Neural progenitor cell (in vitro differentiated cells): ENCODE measurements at places on chromosomes 1 and 21. TPM values are rescaled to one million over a fixed set of nuclear protein-coding genes. Genes with fewer than 3 reads are reported as not detected.

GRCh38 chr1:75461808-75462325 lies 149.0 kb downstream of the SLC44A5 start:
- H3K36me3 ChIP-seq, result no peaks in the 10 kb centered on the region
- no peak overlapping the region for H3K27ac ChIP-seq
- no peak overlapping the region for H3K4me3 ChIP-seq
- no peaks in the 10 kb centered on the region for H3K4me1 ChIP-seq

MARK1 gene
- total RNA-seq, result 12.1 and 13.2 TPM in 2 replicates

GRCh38 chr1:117985239-117985638 lies 55.7 kb downstream of the WDR3 start:
- no peaks in the 10 kb centered on the region for H3K4me1 ChIP-seq
- DNase-seq, result no peak
- H3K27me3 ChIP-seq, result no peaks in the 10 kb centered on the region
- no peak overlapping the region for H3K4me3 ChIP-seq
- no peak overlapping the region for H3K27ac ChIP-seq

OR2T2 gene
- total RNA-seq, result not detected in 2 replicates

- no peaks in the 10 kb centered on the region for H3K27me3 ChIP-seq
- peak; percentile 59 for DNase-seq
- no peak overlapping the region for H3K4me3 ChIP-seq
- no peaks in the 10 kb centered on the region for H3K4me1 ChIP-seq
These were observed 2.7 kb upstream of the FMO1 start for GRCh38 chr1:171245458-171246064.

NCF2 gene
- not detected in 2 replicates for total RNA-seq

DNA sequence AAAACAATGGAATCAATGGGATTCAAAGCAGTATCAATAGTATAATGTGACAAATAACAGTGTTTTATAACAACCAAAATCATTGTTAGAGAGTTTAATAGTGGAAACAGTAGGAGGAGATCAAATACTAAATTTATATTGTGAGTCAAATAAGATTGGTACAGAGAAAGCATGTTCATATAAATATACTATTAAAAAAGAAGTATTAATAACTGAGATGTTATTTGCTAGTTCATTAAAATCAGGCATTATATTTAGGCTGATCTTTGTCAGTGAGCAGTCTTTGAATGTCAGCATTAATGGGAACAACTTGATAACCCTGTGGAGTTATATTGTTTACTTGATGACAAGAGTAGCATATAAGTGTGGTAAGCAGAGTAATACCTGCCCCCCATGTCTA lies 30.6 kb downstream of the PRKAA2 start:
- H3K27me3 ChIP-seq, result no peaks in the 10 kb centered on the region
- H3K36me3 ChIP-seq, result no peaks in the 10 kb centered on the region

DNA sequence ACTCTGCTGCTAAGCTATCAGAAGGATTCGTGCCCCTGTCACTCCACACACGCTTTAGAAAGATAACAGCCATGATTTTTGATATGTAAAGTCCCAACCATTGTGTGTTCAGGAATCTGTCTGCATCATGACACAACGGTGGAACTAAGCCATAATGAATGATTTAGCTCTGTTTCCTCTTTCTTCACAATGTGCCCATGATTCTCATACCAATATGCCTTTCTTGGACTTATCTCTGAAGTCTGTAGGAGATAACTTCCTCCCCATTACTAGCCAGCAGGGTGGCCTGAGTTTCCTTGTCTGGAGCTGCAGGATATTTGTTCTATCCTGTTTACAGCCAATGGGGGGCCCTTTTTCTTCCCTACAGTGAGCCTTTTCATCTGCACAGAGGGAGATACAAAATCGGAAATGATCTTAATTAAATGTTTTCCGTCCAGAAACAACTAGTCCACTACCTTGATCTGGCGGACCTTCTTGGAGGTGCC lies 511.7 kb downstream of the USP25 start:
- H3K36me3 ChIP-seq, result no peaks in the 10 kb centered on the region
- H3K27ac ChIP-seq, result no peak overlapping the region
- no peaks in the 10 kb centered on the region for H3K4me1 ChIP-seq
- peak; percentile 60 for DNase-seq
- peaks cover 80% of the 10 kb centered on the region for H3K27me3 ChIP-seq
- no peak overlapping the region for H3K4me3 ChIP-seq

DNA sequence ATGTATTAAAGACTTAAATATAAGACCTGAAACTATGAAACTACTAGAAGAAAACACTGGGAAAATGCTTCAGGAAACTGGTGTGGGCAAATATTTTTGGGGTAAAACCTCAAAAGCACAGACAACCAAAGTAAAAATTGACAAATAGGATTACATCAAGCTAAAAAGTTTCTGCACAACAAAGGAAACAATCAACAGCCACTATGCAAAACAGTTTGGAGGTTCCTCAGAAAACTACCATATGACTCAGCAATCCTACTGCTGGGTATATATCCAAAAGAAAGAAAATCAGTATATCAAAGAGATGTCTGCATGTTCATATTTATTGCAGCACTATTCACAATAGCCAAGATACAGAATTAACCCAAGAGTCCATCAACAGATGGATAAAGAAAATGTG lies 17.1 kb downstream of the TSHB start:
- H3K4me1 ChIP-seq, result no peaks in the 10 kb centered on the region
- no peak overlapping the region for H3K27ac ChIP-seq
- H3K27me3 ChIP-seq, result no peaks in the 10 kb centered on the region
- no peak for DNase-seq

- H3K36me3 ChIP-seq, result no peaks in the 10 kb centered on the region
- H3K4me1 ChIP-seq, result no peaks in the 10 kb centered on the region
- no peaks in the 10 kb centered on the region for H3K27me3 ChIP-seq
- H3K4me3 ChIP-seq, result no peak overlapping the region
These were observed 113.1 kb downstream of the DNM3 start for GRCh38 chr1:171954361-171954760.

CDK18 gene
- 14.1 and 25.5 TPM in 2 replicates for total RNA-seq

- DNase-seq, result no peak
- peaks cover 8% of the 10 kb centered on the region for H3K4me1 ChIP-seq
- peaks cover 1% of the 10 kb centered on the region for H3K27me3 ChIP-seq
- H3K27ac ChIP-seq, result no peak overlapping the region
- no peaks in the 10 kb centered on the region for H3K36me3 ChIP-seq
These were observed 46.4 kb upstream of the NBL1 start for GRCh38 chr1:19597496-19598309.

DNA sequence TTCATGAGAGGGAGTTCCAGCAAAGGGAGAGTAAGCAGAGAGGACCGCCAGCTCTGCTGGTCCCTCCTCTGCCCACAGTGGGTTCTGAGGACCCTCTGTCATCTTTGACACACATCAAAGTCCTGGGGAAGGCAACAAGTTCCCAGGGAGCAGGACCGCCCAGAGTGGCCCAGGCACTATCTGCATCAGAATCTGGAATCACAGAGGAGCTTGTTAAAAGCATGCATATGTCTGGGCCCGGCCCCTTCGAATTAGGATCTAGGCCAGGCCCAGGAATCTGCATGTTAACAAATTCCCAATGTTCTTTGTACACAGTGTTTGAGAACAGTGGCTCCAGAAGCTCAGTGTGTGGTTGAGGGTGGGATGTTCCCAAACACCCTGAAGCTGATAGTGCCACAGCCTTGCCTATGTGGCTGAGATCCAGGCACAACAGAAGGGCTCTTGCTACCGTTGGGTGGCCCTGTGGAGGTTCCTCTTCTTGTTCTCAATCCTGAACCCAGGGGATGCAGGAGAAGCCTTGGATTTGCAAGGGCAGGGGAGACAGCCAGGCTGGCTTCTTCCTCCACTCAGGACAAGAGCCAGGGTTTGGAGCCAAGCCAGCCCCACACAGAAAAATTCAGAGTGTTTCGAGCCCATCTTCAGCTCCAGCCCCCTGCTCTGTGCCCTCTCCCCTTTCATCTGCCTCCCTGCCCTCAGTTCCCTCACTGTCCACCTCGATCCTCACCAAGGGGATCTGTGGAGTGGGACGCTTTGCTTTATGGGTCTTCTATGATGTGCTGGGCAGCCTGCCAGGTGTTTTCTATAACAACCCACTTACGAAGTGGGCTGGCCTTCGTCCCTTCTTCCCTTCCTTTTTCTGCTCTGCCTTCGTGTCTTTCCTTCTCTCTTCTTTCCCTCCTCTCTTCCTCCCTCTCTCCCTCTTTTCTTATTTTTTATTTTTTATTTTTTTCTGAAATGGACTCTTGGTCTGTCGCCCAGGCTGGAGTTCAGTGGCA lies 129.0 kb upstream of the TMPRSS2 start:
- H3K27me3 ChIP-seq, result no peaks in the 10 kb centered on the region
- H3K36me3 ChIP-seq, result no peaks in the 10 kb centered on the region
- H3K4me1 ChIP-seq, result no peaks in the 10 kb centered on the region
- no peak for DNase-seq
- H3K27ac ChIP-seq, result no peak overlapping the region

CXADR gene
- 183 and 226 TPM in 2 replicates for total RNA-seq

DNA sequence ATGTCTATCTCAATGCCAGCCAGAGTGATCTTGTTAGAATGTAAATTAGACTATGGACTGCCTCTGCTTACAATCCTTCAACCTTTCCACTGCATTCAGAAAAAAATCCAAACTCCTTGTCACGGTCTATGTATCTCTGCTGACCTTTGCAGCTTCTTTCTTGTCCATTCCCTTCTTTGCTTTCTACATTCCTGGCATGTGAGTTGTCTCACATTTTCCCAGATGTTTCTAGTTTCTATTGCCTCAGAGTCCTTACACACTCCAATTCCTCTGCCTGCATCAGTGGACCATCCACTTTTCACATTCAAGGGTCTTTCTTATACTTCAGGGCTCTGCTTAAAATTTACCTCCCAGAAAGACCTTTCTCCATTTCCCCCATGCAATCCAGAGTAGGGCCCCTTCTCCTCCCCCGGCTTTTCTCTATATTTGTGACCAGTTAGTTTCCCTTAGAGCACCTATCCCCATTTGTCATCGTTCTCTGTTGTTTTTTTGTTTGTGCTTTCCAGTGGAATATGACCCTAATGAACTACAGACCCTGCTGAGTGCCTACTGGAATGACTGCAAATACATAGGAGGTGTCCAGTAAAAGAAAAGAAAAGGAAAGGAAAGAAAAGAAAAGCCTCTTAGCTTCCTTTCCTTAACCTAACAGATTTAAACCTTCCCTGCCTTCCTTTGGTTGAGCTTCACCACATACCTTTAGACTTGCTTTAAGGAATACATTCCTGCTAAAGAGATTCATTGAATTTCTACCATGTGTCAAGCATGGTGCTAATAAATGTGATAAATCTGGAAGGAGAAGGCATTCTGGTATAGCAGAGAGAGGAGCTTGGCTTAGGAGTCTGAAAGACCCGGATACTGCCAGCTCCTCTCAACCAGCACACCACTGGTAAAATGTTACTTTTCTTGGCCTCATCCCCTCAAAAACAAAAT lies 102.0 kb downstream of the DIRAS3 start:
- H3K27me3 ChIP-seq, result no peaks in the 10 kb centered on the region
- peak overlapping the region; percentile 71 for H3K27ac ChIP-seq
- no peaks in the 10 kb centered on the region for H3K36me3 ChIP-seq
- peaks cover 22% of the 10 kb centered on the region for H3K4me1 ChIP-seq

GRCh38 chr1:63537940-63538339 lies 14.6 kb downstream of the EFCAB7 start:
- DNase-seq, result no peak
- H3K27me3 ChIP-seq, result no peaks in the 10 kb centered on the region
- H3K27ac ChIP-seq, result no peak overlapping the region
- peaks cover 10% of the 10 kb centered on the region for H3K36me3 ChIP-seq
- H3K4me3 ChIP-seq, result no peak overlapping the region

DNA sequence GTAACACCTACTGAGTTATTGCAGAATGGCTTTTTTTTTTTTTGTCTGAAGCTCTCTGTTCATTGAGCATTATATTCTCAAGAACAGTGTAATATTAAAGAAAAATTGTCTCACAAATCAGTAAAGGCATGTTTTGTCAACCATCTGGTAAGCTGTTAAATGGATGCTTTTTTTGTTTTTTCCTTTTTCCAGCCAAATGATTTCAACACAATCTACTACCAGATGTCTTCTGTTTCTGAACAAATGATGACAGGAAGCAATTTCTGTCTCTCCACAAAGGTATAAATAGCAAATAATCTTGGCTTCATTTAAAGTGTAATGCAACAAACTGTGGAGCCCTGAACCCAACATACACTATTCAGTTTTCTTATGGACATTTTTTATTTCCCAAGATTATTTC lies 78.6 kb upstream of the RGS2 start:
- no peaks in the 10 kb centered on the region for H3K36me3 ChIP-seq
- H3K27ac ChIP-seq, result no peak overlapping the region
- H3K27me3 ChIP-seq, result no peaks in the 10 kb centered on the region
- DNase-seq, result no peak

OR2T35 gene
- total RNA-seq, result not detected in 2 replicates

- no peaks in the 10 kb centered on the region for H3K27me3 ChIP-seq
- H3K36me3 ChIP-seq, result no peaks in the 10 kb centered on the region
- no peak overlapping the region for H3K27ac ChIP-seq
- H3K4me3 ChIP-seq, result no peak overlapping the region
These were observed 59.2 kb downstream of the TIAM1 start for GRCh38 chr21:31284797-31285397.

- no peaks in the 10 kb centered on the region for H3K36me3 ChIP-seq
- H3K4me1 ChIP-seq, result peaks cover 10% of the 10 kb centered on the region
- H3K27me3 ChIP-seq, result no peaks in the 10 kb centered on the region
- H3K27ac ChIP-seq, result no peak overlapping the region
These were observed 49.5 kb downstream of the OLFML2B start for GRCh38 chr1:161973924-161974845.

LRRC7 gene
- 0.25 TPM in 1 of 2 replicates, not detected in the other for total RNA-seq

DNA sequence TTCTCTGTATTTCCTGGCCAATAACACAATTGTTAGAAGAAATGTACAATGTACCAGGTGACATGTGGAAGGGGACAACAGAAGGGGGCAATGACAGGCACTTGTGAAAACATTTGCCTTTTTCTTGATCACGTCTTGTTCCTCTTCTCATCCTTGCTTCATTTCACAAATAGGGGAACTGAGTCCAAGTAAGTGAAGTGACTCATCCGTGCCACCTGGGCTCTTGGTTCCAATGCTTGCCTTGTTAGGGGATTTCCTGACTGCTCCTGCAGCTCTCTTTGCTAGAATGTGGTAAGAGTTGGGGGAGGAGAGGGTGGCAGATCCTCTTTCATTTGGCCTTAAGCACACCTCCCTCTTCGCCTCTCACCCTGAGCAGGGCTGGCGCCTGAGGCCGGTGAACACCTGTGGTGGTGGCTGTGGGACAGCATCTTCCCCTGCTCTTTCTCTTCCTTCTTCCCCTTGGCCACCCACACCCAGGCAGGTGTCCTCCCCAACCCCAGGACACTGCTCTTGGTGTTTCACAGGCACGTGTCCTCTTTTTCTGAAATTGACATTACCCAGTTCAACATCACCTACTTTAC lies 2.2 kb upstream of the RHEX start:
- no peak overlapping the region for H3K4me3 ChIP-seq
- H3K27ac ChIP-seq, result no peak overlapping the region
- no peaks in the 10 kb centered on the region for H3K36me3 ChIP-seq
- no peaks in the 10 kb centered on the region for H3K27me3 ChIP-seq
- H3K4me1 ChIP-seq, result peaks cover 4% of the 10 kb centered on the region

GRCh38 chr21:19850157-19850556 lies 1148.1 kb upstream of the NCAM2 start:
- no peaks in the 10 kb centered on the region for H3K36me3 ChIP-seq
- no peak overlapping the region for H3K4me3 ChIP-seq
- no peaks in the 10 kb centered on the region for H3K27me3 ChIP-seq
- no peak for DNase-seq
- H3K27ac ChIP-seq, result no peak overlapping the region

TRIM58 gene
- 0.09 and 0.26 TPM in 2 replicates for total RNA-seq

GRCh38 chr1:23905461-23906025 lies 7.6 kb downstream of the CNR2 start:
- H3K27me3 ChIP-seq, result peaks cover 48% of the 10 kb centered on the region
- H3K4me3 ChIP-seq, result no peak overlapping the region
- no peaks in the 10 kb centered on the region for H3K4me1 ChIP-seq
- no peak overlapping the region for H3K27ac ChIP-seq

GRCh38 chr21:41246808-41247207 lies 69.8 kb upstream of the FAM3B start:
- H3K36me3 ChIP-seq, result no peaks in the 10 kb centered on the region
- no peak overlapping the region for H3K4me3 ChIP-seq
- no peak overlapping the region for H3K27ac ChIP-seq
- DNase-seq, result no peak
- no peaks in the 10 kb centered on the region for H3K27me3 ChIP-seq
